Suppressor macrophage treated with lipopolysaccharide for 1 hour (primary cell): ENCODE measurements at places on chromosomes 3 and 15.

DNA sequence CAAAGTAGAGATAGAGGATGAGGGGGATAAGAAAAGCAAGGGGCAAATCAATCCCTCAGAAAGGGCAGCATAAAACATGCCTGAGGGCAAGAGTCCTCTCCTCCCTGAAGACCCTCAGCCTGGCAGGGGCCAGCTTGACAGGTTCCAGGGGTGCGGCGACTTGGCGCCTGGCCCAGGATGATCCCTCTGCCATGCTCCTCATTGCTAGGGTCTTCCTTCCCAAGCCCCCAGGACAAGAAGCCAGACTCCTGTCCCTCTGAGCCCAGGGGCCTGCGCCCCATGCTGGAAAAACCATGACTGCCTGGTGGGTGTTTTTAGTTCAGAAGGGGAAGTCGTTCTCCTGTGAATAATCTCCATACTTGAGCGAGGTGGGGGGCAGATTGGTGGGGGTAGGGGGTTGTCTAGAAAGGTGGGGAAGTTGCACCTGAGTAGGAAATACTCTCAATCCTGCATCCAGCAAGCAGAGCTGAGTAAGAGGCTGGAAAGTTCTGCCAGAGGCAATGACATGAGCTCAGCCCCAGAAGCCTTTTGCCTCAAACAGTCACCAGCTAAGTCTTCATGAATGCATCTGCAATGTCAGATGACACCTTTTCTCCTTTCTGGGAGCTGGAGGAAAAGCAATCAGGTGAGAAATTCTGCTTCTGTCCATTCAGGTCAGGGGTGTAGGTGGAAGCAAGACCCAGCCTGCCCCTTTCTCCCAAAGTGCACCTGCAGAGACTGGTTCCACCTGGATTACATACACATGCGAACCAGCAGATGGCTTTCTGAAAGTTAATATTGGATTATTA is 18.3 kb downstream of the SLC12A8 start:
- DNase-seq = no peak

- no peak for DNase-seq
Observed at GRCh38 chr3:116815321-116815720, 105.7 kb downstream of the TUSC7 start.

- peak; percentile 62 for DNase-seq
Observed at GRCh38 chr3:154794814-154795445, 285.2 kb upstream of the MME start.

DNA sequence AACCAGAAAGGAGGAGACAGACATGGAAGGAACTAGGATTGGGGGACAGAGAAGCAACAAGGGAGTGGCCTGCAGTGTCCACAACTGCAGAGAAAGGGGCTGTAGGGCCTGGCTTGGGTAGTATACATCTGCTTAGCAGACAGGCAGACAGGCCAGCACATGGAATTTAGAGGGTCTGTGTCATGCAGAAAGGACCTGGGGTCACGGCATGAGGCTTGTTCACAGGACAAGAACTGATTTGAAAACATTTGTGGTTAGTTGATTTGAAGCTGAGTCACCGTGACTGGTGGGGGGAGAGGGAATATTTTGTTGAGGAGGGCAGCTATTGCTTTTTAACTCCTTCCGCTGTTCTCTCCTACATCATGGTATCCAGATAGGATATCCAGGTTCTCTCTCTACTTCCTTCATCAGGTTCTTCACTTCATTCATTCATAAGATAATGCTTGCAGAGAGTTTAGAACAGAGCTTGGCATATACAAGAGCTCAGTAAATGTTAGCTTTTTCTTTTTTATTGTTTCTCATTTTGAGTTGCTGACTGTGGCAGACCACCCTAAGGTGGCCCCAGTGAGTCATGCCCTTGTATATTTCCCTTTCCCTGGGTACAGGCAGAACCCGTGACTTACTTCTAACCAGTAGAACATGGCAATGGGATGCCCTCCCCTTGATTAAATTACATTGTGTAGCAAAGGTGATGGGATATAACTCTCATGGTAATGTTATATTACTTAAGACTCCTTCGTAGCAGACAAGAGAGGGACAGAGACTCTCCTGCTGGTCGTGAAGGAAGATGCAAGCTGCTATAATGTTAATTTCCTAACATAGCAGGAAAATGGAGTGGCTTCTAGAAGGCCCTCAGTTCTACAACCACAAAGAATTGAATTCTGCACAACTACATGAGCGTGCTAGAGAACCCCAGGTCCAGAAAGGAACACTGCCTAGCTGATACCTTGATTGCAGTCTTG is 95.0 kb upstream of the NMNAT3 start:
- no peak for DNase-seq

GRCh38 chr3:138082992-138083386 is 32.4 kb downstream of the DZIP1L start:
- DNase-seq = no peak

DNA sequence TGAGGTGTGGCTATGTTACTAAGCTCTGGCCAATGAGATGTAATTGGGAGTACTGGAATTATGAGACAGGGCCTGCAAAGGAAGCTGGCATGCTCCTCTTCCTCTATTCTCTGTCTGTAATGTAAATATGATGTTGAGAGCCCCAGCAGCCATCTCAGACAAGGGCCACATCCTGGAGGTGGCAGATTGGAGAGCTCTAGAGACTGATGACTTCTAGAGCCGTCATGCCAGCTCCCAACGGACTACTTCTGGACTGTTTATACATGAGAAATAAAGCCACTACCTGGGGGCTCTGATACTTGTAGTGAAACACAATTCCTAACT is 19.7 kb downstream of the PLD1 start:
- DNase-seq = no peak

GRCh38 chr3:85801955-85802354 is 843.2 kb downstream of the CADM2 start:
- DNase-seq = no peak

- DNase-seq = peak; percentile 47
Observed at GRCh38 chr3:53346514-53346913, 829 bp downstream of the DCP1A start.

DNA sequence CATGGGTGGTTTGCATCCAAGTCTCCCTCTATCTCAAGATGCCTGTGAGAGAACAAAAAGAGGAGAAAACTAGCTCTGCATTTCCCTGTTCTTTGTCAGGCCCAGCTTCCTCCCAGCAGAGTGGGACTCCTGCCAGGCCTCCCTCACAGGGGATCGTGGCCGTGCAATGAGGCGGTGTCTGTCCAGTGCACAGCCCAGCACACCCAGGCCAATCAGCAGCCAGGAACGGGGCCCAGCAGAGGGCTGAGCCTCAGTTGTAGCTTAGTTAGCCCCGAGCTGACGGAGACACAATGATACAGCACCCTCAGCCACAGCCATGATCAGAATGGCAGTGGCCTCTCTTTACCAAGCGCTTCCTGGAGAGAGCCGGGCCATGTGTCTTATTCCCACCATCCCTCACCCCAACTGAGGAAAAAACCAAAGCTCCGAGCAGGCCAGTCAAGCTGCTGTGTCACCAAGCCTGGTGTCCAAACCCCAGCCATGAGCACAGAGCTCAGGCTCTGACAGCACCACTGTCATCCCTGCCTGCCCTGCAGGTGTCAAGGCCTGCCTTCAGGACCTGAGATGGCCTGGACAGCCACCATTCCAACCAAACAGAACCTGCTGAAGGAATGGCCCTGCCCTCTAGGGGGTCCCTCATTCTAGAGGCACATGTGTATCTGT is 71.1 kb downstream of the DNAJB8 start:
- no peak for DNase-seq

- DNase-seq = peak; percentile 33
Observed at GRCh38 chr15:100919481-100920405, 586 bp downstream of the LRRK1 start.

- no peak for DNase-seq
Observed at GRCh38 chr3:126117786-126118185, 33.9 kb upstream of the SLC41A3 start.

DNA sequence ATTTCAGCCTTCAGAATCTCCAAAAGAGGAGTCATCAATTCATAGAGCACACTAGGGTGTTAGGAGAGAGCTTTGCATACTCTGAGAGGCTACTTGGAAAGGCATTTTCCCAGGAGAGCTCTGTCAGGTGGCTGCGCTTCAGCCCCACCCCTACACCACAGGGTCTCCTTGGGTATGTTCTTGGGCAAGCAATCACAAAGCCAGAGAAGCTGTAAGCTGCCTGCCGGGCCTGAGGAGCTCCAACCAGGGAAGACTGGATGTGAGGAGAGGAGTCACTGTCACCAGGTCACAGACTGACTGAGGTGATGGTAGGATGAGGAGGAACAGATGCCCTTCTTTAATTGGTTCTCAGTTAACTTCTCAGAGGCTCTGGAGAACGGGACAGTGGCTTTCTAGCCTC is 9.8 kb upstream of the RPSA start:
- no peak for DNase-seq

GRCh38 chr3:131174752-131175151 is 148.1 kb downstream of the NEK11 start:
- no peak for DNase-seq

GRCh38 chr3:61356685-61357084 is 105.4 kb upstream of the FHIT start:
- no peak for DNase-seq

DNA sequence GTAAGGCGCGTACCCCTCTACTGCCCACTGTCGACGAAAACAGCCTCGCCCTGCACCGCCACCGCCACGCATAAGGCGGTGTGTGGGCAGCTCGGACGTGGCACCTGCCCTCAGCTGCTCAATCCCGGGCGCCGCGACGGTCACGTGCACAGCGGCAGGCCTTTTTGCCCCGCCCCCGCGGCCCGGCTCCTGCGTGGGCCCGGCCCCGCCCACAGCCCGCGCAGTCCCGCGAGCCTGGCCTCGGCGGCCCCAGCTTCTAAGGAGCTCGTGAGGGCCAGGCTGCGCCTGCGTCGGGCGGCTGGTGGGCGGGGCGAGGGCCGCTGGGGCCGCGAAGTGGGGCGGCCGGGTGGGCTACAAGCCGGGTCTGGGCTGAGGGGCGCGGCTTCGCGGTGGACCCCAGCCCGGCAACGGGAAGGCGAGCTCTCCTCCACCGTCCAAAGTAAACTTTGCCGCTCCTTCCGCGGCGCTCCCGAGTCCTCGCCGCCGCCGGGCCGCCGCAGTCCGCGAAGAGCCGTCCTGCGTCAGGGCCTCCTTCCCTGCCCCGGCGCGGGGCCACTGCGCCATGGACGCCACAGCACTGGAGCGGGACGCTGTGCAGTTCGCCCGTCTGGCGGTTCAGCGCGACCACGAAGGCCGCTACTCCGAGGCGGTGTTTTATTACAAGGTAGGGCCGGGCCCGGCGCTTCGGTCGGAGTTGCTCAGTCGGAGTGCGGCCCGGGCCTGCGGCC is at the start of gene CAPN7:
Gene CAPN7 (plus strand): TSS at position 313 of the 728 bp plus-strand sequence. CDS start 250 bp downstream, at position 563.
- peak; percentile 96 for DNase-seq

DNA sequence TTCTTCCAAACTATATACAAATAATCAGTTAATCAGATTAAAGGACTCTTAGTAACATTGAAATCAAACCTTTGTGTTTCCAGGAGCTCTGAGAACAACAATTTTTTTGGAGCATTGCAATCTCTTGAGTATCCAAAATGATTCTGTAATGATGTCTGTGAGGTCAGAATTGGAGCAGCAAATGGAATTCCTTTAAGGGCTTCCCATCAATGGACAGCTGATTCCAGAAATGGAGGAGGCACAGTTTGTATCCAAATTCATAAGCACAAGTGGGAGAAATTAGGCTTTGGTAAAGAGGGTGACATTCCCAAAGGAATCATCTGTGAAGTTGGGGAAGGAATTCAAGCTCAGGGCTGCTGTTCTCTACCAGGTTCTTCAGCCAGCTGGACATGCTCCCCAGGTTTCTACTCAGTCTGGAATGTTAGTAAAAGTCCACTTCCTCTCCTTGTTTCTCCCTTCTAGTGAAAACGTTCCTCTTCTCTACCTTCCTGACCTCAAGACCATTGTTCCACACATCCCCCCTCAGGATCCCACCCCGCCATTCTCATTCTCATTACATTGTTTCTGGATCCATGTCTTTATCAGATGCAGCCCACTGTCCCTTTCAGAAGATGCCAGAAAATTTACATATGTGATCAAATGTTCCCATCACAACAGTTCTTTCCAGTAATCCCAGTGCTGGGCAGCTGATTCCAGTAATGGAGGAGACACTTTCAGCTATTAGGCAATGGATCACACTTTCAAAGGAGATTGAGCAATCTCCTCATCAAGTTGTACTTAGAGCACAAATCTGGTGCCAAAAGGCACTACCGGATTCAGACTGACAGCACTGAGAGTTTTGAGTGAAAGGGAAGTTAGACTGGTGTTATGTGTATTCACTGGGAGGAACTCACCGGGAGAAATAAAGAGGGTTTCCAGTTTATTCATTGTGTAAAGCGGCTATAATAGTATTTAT is 391.3 kb upstream of the TPRG1 start:
- DNase-seq = peak; percentile 93

DNA sequence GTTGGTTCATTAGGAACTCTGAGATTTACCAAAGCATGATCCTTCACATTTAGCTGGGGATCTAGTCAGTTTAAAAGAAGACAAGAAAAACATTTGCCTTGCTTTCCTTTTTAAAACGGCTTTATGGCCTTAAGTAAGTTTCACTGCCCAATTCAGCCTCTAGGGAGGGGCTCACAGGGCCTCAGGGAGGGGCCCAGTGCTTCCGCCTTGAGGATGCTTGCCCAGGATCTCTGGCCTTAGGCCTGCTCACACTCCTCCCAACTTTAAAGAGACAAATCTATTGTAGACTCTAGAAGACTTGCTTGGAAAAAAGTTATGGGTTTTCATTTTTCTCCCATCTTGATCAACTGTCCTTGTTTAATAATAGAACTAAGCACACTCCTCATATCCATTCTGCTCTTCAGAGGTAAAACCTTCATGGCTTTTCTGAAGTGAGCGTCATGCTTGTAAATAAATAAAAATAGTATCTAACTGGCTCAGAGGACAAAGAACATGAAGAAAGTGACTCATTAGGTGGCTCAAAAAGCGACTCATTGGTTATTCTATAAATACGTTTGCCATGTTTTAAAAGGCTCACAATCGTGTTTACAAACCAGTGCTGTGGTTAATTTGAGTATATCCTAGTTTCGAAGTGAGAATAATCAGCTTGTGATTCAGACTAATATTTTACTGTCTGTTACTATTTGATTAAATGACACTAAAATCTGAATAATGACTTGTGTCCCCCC is 13.7 kb downstream of the PDHB start:
- no peak for DNase-seq

DNA sequence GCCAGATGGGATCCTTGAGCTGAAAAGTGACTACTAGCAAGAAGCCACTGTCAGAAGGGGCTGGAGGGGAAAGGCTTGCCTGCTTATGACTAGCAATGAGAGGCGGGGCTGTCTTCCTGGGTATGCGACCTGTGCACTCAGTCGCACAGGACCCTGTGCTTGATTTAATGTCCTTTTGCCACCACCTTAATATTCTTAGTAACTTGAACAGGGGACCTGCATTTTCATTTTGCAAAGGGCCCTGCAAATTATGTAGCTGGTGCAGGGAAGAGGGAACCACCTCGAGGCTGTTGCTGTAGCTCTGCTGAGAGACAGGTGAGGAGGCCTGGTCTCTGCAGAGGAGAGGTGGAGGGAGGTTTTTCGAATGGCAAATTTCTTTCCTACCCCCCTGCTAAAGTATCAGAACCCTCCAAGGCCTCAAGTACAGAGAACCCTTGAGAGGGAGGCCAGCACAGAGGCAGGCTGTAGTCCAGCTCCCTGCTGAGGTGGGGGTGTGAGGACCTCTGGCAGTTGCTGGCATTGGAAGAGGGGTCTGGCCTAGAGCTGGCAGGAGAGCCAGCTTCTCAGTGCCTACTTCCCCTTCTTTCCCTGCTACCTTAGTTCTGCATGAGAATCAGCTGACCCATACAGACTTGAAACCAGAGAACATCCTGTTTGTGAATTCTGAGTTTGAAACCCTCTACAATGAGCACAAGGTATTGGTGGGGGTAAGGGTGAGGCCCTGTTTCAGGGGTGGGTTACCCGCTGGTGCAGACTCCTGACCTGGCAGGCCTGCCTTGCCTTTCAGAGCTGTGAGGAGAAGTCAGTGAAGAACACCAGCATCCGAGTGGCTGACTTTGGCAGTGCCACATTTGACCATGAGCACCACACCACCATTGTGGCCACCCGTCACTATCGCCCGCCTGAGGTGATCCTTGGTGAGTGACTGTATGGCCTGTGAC is 11.4 kb downstream of the CLK3 start:
- DNase-seq = peak; percentile 28
